ENCODE measurements at places on chromosomes 12 and 14.

GRCh38 chr12:68119724-68120211 is 39.8 kb downstream of the IFNG start:
- DNase-seq: no peak

DNA sequence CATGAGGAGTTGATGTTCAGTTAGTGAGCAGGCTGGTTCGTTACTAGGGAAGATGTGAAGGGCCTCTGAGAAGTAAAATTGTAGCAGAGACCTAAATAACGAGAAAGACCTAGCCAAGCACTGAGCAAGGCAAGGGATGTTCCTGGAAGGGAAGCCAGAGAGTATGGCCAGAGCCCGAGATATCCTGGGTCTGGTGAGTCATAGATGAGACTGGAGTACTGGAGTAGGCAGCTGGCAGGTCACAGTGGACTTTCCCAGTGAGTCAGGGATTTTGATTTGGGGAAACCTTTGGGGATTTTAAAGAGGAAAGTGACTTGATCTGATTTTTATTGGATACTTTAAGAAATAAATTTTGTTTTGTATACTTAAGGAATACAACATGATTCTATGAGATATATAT is 369.0 kb downstream of the DIO2 start:
- no peak for DNase-seq

GRCh38 chr14:68808696-68809480 is 16.0 kb upstream of the ZFP36L1 start:
- DNase-seq: no peak

DNA sequence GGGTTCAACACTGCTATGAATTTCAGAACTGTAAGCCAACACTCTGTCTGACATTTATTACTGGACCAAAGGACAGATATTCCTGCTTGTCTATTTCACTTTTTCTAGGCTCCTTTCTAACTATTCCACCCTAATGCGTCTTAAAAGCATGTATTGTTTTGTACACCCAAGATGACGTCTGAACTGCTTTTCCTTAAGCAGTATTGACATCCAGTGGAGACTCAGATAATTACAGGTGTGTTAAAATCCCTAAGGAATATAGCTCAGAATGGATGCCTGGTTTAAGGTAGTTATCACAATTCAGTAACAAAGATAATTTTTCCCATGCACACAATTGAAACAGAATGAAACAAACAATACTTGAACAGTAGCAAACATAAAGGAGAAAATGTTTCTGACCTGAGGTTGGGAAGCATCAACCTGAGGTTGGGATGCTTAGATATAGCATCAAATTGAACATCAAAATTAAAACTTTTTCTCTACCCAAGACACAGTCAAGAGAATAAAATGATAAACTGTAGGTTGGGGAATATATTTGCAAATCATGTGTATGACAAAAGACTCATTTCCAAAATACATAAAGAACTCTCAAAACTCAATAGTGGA is 93.7 kb upstream of the PTPRR start:
- no peak for DNase-seq

GRCh38 chr12:104998423-104999346 is 12.6 kb downstream of the NOPCHAP1 start:
- DNase-seq: no peak

GRCh38 chr12:1666685-1667162 is 24.1 kb upstream of the ADIPOR2 start:
- no peak for DNase-seq

- DNase-seq: peak; percentile 7
Observed at GRCh38 chr12:24742378-24742777, 206.5 kb downstream of the BCAT1 start.

DNA sequence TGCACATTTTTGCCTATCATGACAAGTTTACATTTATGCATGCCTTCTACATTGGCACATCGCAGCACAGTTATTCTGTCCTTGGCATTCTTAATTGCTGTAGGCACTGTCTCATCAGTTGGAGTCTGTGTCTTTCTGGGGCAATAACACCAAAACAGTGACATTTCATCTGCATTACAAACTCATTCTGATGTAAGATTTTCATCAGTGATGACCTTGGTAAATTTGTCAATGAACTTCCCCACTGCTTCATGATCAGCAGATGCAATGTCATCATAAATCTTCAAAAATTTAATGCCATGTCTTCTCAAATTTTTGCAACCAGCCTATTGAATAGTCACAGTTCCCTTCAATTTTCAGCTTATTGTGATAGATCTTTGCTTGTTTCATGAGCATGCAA is 85.5 kb downstream of the CAPZA3 start:
- DNase-seq: no peak

GRCh38 chr12:57896434-57897201 is 44.7 kb upstream of the ATP23 start:
- peak; percentile 77 for DNase-seq

DNA sequence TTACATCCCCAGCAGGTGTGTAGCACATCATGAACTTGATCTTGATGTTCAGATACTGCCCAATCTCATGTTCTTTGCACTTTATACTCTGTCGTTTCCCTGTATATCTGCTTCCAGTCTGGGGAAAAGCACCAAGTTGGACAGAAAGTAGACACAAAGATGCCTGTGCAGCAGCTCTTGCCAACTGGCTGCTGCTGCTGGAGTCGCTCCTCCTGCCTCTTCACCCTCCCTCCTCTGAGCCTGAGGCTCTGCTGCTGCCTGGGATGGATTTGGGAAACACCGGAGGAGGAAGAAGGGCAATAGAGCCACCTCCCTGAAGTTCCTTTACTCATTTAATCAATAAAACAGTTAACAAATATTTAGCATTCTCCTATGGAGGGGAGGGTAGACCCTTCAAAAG is 32.4 kb downstream of the ADCK1 start:
- no peak for DNase-seq

DNA sequence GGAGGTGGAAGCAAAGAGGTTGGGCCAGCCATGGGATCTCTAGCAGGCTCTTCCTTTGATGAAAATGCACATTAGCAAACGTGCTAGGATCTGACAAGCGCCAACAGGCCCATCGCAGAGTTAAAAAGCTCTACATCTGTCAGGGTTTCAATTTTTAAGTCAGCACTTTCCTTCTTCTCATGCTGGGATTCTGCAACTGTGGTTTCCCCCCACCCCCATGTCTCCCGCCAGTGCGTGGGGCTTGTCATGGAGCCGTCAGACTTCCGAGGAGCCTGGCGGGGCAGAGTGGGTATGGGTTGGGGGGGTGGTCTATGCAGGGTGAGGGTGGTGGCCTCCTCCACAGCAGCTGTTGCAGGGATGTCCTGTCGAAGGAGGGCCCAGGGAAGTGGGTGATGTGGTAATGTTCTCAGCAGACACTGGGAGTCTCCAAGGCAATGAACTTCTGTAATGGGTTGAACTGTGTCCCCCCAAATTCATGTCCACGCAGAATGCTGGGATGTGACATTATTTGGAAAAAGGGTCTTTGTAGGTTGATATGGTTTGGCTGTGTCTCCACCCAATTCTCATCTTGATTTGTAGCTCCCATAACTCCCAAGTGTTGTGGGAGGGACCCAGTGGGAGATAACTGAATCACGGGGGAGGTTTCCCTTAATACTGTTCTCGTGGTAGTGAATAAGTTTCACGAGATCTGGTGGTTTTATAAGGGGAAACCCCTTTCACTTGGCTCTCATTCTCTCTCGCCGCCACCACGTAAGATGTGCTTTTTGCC is 115.2 kb upstream of the MAP1LC3B2 start:
- DNase-seq: no peak

- no peak for DNase-seq
Observed at GRCh38 chr12:133203344-133204263, 22.3 kb downstream of the ZNF268 start.

All from C1 segment of cervical spinal cord (tissue), 14 donors.